Testis (tissue), 5 donors: ENCODE measurements at places on chromosomes 13 and 19.

DNA sequence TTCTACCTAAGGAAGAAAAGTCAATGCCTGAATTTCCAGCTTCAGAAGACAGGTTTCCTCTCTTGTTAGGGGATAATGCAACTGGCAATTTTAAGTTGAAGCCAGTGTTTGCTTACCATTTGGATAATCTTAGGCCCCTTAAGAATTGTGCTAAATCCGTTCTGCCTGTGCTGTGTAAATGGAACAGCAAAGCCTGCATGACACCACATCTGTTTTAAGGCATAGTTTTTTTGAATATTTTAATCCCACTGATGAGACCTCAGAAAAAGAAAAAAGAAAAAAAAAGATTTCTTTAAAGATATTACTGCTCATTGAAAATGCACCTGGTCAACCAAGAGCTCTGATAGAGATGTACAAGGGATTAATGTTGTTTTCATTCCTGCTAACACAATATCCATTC is 419.2 kb downstream of the SLITRK6 start:
- no peak overlapping the region for H3K4me3 ChIP-seq

GRCh38 chr19:51009061-51009891 is 7.9 kb upstream of the KLK8 start:
- H3K27ac ChIP-seq: no peak overlapping the region
- no peak overlapping the region for H3K4me3 ChIP-seq
- no peaks in the 10 kb centered on the region for H3K27me3 ChIP-seq
- no peak for DNase-seq

DNA sequence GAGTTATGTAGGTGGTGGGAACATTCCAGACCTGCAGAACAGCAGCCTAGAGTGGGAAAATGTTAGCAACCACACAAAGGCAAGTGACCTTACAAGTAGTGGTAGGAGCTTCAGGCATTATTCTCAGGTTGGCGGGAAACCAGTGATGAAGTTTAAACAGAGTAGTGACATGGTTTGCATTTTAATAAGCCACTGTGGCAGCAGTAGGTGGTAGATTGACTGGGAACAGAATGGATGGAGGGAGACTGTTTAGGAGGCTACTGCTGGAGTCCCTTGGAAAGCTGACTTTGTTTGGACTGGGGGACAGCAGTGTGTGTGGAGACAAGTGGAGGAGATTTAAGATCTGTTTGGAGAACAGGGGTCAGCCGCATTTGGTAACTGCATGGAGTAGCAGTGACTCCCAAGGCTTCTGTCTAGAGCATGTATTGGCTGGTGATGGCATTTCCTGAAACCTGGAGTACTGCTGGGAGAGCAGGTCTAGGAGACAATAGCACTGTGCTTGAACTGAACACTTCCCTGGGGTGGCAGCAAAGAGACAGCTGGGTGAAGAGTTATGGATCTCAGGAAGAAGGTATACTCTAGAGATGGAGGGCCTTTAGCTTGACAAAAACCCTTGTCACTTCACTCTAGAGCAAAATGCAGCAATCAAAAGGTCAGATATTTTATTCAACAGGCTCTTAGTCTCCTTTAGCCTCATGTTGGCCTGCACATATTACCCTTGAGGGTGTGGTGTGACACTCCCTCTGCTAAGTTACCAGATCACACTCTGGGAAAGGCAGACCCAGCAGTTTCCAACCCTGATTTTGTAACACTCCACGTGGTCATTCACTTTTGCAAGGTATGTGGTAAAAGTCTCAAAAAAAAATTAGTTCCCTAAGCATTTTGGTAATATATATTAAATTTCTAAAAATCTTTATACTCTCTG is 70.3 kb downstream of the DHRS12 start:
- H3K36me3 ChIP-seq: no peaks in the 10 kb centered on the region
- H3K4me3 ChIP-seq: no peak overlapping the region
- DNase-seq: peak; percentile 34
- H3K4me1 ChIP-seq: peaks cover 25% of the 10 kb centered on the region

GRCh38 chr13:87302931-87303330 is 368.2 kb upstream of the SLITRK5 start:
- no peak overlapping the region for H3K4me3 ChIP-seq
- no peaks in the 10 kb centered on the region for H3K36me3 ChIP-seq
- no peak for DNase-seq
- H3K4me1 ChIP-seq: no peaks in the 10 kb centered on the region
- H3K27ac ChIP-seq: no peak overlapping the region

GRCh38 chr19:57651654-57651996 is 17.1 kb upstream of the ZSCAN4 start:
- no peak for DNase-seq
- no peaks in the 10 kb centered on the region for H3K27me3 ChIP-seq
- no peak overlapping the region for H3K4me3 ChIP-seq
- H3K4me1 ChIP-seq: no peaks in the 10 kb centered on the region
